Sigmoid colon (tissue), 7 donors: ENCODE measurements at places on chromosomes 5 and 9. TPM values are rescaled to one million over a fixed set of nuclear protein-coding genes. Genes with fewer than 3 reads are reported as not detected.
A peak's percentile ranks its signal among the peaks of the same experiment; 100 is the strongest.

DNA sequence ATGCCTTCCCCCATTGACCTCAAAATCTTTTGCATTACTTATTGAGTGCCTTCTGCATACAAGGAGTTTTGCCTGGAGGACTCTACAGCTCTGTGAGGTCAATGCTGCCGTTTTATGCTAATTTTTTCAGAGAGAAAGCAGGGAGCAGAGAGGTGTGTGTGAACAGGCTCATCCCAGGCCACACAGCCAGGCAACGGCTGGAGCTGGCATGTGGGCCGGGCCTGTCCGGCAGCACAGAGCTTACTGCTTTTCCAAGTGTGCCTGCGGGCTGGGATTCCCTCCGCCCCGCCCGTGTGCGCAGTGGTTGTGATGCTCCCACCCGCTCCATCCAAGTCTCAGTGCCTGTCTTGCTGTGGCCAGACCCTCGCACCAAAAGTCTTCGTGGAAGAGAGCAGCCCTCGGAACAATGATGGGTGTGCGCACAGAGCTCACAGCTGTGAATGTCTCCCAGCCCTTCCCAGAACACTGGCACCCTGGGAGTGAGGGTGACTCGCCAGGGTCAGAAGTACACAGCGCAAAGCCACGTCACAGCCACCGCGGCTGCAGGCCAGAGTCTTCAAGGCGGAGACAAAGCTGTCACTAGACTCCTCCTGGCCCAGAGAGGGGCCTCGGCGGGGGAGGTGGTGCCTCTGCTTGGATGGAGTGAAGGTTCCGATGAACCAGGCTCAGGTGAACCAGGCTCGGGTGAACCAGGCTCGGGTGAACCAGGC, 82.8 kb downstream of the COL5A1 start:
- DNase-seq: peak; percentile 77

DNA sequence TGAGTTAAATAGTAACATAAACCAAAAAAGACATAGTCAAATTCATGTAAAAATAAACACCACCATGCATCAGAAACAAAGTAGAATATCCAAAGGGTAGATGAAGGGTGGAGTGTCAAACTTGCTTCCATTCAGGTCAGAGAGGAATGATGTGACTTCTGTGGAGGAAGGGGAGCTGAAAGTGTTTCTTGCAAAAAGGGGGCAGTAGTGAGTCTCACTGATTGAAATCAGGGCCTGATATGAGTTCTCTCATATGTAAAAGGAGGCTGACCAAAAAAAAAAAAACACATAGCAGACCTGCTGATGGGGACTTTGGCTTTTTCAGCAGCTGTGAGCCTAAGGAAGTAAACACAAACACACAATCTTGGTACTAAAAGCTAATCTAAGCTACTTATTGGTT, 38.8 kb upstream of the RGMB start:
- no peak for DNase-seq

DNA sequence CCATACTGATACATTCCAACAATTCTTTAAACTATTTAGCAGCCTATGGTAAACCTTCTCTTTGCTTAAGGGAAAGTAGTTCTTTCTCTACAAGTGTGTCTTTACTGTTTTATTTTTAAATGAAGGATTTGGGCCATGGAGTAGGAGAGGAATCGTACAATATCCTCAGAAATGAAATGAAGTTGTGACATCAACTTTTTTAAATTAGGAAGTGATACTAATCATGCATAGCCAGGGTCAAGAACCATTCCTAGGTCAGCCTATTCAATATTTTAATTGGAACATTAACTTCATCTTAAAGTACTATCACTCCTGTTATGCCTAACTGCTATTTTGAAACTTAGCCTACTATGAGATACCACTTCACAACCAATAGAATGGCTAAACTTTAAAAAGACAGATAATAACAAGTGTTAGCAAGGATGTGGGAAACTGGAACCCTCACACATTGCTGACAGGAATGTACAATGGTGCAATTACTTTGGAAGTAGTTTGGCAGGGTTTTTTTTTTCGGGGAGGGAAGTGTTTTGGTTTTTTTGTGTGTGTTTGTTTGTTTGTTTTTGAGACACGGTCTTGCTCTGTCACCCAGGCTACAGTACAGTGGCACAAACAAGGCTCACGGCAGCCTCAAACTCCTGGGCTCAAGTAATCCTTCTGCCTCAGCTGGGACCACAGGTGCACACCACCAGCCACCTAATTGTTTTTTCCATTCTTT, 10.7 kb downstream of the AGTPBP1 start:
- DNase-seq: no peak

The KCNIP1 gene
- not detected for polyA plus RNA-seq

The CDC20B gene
- polyA plus RNA-seq: not detected

GRCh38 chr5:146695646-146696045, 179.7 kb upstream of the GPR151 start:
- no peak for DNase-seq

DNA sequence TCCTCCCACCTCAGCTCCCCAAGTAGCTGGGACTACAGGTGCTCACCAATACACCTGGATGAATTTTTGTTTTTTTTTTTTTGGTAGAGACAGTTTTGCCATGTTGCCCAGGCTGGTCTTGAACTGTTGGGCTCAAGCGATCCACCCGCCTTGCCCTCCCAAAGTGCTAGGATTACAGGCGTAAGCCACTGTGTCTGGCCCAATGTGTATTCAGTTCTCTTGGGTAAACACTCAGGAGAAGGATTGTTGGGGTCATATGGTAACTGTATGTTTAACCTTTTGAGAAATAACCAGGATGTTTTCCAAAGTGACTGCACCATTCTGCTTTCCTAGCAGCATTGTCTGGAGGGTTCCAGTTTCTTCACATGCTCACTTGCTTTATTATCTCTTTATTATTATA, 67.4 kb downstream of the TNPO1 start:
- no peak for DNase-seq

GRCh38 chr5:41762426-41762825, 107.8 kb downstream of the OXCT1 start:
- DNase-seq: no peak

The AJM1 gene
- 0.46 TPM for polyA plus RNA-seq

The SPINK9 gene
- polyA plus RNA-seq: not detected

GRCh38 chr9:112032009-112032408, 135.4 kb downstream of the UGCG start:
- no peak for DNase-seq

The F2R gene
- 5.8 TPM for polyA plus RNA-seq

- DNase-seq: no peak
Observed at GRCh38 chr5:177176175-177176711, 42.7 kb downstream of the NSD1 start.

The PDZD2 gene
- 2.1 TPM for polyA plus RNA-seq

DNA sequence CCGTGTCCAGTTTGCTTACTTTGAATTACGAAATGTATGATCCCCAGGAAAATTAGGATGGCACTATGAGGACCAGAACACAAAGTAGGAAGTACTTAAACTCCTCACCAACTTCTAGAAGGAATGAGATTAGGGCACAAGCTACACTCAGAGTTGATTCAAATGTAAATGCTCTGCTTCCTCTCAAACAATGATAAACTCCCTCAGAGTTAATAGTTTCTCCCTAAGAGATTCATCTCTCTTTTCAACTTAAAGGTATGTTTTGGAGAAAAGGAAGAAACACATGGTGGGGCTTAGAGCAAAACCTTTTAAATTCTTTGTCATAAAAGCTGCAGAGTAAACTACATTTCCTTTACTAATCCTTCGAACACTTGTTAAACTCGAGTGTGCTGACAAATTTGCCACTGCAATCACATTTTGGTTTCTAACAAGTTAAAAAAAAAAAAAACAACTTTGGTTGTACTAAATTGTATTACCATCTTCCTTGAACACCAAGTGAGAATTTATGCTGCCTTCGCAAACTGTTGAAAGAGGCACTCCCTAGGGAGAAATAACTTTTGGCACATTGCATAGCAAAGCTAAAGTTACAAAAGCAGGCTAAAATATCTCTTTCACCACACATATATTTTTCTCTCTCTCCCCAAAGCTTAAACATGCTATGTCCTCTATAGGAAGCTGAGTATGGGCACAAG, 66.6 kb downstream of the DENND1A start:
- DNase-seq: no peak

GRCh38 chr9:71223953-71224538, 102.6 kb upstream of the TRPM3 start:
- DNase-seq: no peak

GRCh38 chr5:115419846-115420585, 123.6 kb upstream of the CCDC112 start:
- no peak for DNase-seq

GRCh38 chr9:71506821-71507220, 261.5 kb downstream of the CEMIP2 start:
- DNase-seq: no peak

The NUTM2G gene
- not detected for polyA plus RNA-seq

The TMEFF1 gene
- polyA plus RNA-seq: not detected

- DNase-seq: no peak
Observed at GRCh38 chr9:91904588-91905236, 45.3 kb downstream of the ROR2 start.
